CD14-positive monocyte (primary cell): ENCODE measurements at places on chromosomes 7 and 10. TPM values are rescaled to one million over a fixed set of nuclear protein-coding genes. Genes with fewer than 3 reads are reported as not detected.

- no peaks in the 10 kb centered on the region for H3K27me3 ChIP-seq
- H3K36me3 ChIP-seq, result no peaks in the 10 kb centered on the region
- H3K27ac ChIP-seq, result no peak overlapping the region
- no peak for DNase-seq
Measured at GRCh38 chr7:69610374-69611084, 12.3 kb downstream of the AUTS2 start.

DNA sequence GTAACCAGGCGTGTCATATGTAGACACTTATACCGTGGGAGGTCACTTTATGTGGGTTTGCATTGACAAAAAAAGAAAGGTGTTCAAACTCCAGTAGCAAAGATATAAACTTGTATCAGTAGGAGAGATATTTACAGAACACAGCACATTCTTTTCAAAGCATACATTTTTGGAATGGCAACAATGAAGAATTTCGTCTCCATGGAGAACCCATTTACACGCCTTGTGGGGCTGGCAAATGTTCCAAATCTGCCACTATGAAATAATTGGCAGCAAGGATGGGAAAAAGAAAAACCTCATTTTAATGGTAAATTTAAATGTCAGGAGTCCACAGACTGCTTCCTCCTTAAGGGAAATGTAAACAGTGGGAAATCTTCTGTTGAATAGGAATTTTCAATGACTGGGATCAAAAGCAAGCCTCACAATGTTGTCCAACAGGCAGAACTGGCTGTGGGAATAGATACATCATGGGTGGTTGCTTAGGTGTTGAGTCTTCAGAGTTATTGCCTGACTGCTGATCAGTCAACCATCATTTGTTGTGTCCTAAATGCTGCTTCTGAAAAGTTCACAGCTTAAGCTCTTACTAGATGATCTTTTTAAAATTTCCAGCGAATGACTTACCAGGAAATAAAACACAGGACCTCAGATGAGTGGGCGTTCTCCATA lies 256.6 kb upstream of the SEMA3C start:
- H3K27me3 ChIP-seq, result no peaks in the 10 kb centered on the region
- H3K4me3 ChIP-seq, result no peak overlapping the region
- DNase-seq, result no peak
- no peaks in the 10 kb centered on the region for H3K36me3 ChIP-seq
- H3K27ac ChIP-seq, result no peak overlapping the region
- H3K4me1 ChIP-seq, result no peaks in the 10 kb centered on the region

DNA sequence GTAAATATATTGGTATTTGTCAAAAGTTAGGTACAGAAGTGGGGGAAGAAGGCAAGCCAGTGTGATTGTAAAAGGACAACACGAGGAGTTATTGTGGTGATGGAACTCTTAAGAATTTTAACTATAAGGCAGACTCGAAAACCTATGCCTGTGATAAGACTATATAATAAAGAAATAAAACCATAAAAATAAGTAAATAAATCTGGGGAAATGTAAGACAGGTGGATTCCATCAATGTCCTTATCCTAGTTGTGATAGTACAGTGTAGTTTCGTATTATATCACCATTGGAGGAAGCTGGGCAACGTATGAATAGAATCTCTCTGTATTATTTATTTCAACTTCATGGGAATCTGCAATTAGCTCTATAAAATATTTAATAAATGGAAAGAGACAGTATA lies 395.7 kb downstream of the CDC14C start:
- no peak for DNase-seq
- H3K4me3 ChIP-seq, result no peak overlapping the region
- no peak overlapping the region for H3K27ac ChIP-seq
- no peaks in the 10 kb centered on the region for H3K27me3 ChIP-seq

DNA sequence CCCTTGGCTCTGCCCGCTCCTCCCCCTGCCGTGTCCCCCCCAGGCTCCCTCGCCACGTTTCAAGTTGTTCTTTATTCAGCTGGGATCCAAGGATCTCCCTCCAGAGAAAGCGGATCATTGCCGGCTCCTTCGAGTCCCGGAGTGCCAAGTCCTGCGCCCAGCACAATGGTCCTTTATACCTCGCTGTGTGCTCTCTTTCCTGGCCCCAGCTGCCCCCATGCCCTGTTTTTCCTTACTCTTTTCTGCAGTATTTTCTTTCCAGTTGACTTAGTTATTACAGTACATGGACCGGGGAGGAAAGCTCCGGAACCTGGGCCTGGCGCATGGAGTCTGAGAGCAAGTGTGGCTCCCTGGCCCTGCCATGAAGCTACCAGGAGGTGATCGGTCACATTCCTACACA lies 88.1 kb upstream of the KMT2C start:
- DNase-seq, result no peak
- no peaks in the 10 kb centered on the region for H3K36me3 ChIP-seq
- H3K27ac ChIP-seq, result no peak overlapping the region
- no peak overlapping the region for H3K4me3 ChIP-seq
- no peaks in the 10 kb centered on the region for H3K4me1 ChIP-seq

- DNase-seq, result no peak
- H3K36me3 ChIP-seq, result no peaks in the 10 kb centered on the region
- H3K27me3 ChIP-seq, result no peaks in the 10 kb centered on the region
Measured at GRCh38 chr7:70542750-70543376, 589.1 kb upstream of the GALNT17 start.

- no peaks in the 10 kb centered on the region for H3K27me3 ChIP-seq
- no peak overlapping the region for H3K27ac ChIP-seq
- no peak overlapping the region for H3K4me3 ChIP-seq
- DNase-seq, result no peak
- H3K36me3 ChIP-seq, result no peaks in the 10 kb centered on the region
Measured at GRCh38 chr10:50511492-50512213, 112.1 kb downstream of the SGMS1 start.

GRCh38 chr7:71459132-71459531 lies 327.2 kb downstream of the GALNT17 start:
- H3K27me3 ChIP-seq, result no peaks in the 10 kb centered on the region
- no peak for DNase-seq
- no peak overlapping the region for H3K4me3 ChIP-seq
- no peaks in the 10 kb centered on the region for H3K4me1 ChIP-seq
- no peak overlapping the region for H3K27ac ChIP-seq
- H3K36me3 ChIP-seq, result no peaks in the 10 kb centered on the region

GRCh38 chr10:82796510-82796909 lies 921.5 kb downstream of the NRG3 start:
- no peaks in the 10 kb centered on the region for H3K4me1 ChIP-seq
- DNase-seq, result no peak
- no peaks in the 10 kb centered on the region for H3K36me3 ChIP-seq

GRCh38 chr10:7285522-7286322 lies 125.1 kb downstream of the SFMBT2 start:
- H3K4me3 ChIP-seq, result no peak overlapping the region
- H3K4me1 ChIP-seq, result peaks cover 26% of the 10 kb centered on the region
- peak overlapping the region; percentile 12 for H3K27ac ChIP-seq
- peak; percentile 45 for DNase-seq

ST8SIA6 gene
- polyA plus RNA-seq, result not detected in 2 replicates

DNA sequence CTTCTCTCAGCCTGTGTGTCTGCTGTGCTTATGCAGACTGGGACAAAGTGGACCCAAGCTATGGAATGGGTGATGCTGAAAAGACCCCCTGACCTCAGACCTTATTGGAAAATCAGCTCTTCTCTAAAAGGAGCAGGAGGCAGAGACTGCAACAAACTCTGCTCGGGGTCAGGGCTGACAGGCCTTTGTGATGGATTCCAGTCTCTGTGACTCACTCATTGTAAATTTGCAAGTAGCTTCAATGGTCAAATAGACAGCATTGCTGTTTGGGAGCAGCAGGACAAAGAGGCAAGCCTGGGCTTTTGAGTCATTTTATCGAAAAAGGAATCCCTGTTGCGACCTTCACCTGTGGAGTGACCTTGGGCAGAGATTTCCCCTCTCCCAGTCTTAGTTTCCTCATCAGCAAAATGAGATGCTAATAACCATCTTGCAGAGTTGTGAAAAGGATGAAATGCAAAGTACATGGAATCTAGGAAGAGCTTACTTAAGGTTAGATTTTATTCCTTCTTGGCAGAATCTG lies 26.1 kb upstream of the GPR26 start:
- DNase-seq, result no peak
- no peak overlapping the region for H3K27ac ChIP-seq
- no peaks in the 10 kb centered on the region for H3K4me1 ChIP-seq
- H3K27me3 ChIP-seq, result no peaks in the 10 kb centered on the region
- H3K36me3 ChIP-seq, result no peaks in the 10 kb centered on the region

BEND7 gene
- 0.37 and 0.65 TPM in 2 replicates for polyA plus RNA-seq

DNA sequence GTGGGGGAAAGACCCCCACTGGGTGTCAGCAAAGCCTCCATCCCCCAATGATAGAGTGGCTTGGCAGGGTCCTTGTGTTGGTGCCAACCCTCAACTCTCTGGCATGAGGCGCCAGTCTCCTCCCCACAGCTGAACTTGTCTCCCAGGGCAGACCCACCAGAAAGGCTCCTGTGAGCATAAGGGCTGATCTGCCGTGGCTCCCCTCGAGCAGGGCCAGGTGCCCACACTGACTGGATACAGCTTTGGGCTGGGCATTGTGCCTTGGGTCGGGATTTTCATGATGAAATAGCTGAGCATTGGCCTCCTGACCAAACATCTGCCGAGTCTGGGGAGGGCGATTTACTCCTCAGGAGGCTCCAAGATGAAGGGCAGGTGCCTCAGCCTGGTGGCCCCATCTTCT lies 68.1 kb upstream of the NPTX2 start:
- no peak overlapping the region for H3K27ac ChIP-seq
- DNase-seq, result no peak
- H3K36me3 ChIP-seq, result no peaks in the 10 kb centered on the region

DNA sequence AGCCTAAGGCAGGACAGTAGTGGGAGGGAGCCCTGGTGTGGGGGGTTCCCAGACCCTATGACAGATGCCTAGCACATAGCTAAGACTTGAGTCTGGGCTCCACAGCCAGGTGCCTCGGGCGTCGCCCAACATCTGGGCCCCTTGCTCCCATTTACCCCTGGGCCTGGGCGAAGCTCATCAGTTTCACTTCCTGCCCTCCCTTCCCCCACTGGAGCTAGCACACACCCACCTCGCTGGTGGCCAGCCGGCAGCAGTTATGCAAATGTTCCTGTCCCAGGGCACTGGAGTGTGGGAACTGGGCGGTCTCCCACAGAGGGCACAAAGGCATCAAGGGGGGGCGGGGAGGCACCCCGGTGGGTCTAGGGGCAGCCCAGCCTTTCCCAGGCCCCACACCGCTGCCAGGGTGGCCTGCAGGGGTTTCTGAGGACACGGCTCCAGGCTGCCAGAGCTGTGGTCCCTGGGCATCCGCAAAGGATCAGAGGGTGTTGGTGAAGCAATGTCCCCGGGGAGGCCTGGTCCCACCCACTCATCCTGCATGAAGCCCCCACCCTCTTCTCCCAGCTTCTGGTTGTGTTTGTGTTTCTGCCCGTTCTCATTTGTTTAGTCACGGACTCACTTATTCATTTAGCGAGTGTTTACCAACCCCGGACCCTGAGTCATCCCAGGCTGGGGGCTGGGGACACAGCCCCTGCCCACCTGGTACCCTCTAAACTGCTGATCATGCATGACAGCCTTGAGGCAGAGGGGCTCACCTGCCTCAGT lies 20.4 kb downstream of the SH2B2 start:
- peak overlapping the region; percentile 83 for H3K27ac ChIP-seq
- DNase-seq, result peak; percentile 68
- H3K4me3 ChIP-seq, result peak overlapping the region; percentile 41
